Naive thymus-derived CD4-positive, alpha-beta T cell (primary cell): ENCODE measurements at places on chromosomes 3 and 15.

GRCh38 chr3:187484547-187485295 is 116.5 kb downstream of the RTP4 start:
- no peaks in the 10 kb centered on the region for H3K4me1 ChIP-seq
- no peak overlapping the region for H3K4me3 ChIP-seq
- H3K27ac ChIP-seq: no peak overlapping the region
- H3K36me3 ChIP-seq: no peaks in the 10 kb centered on the region

- H3K36me3 ChIP-seq: no peaks in the 10 kb centered on the region
- peak overlapping the region; percentile 26 for H3K4me3 ChIP-seq
- H3K27ac ChIP-seq: no peak overlapping the region
- no peak for DNase-seq
These were observed 756 bp upstream of the CAMK2N2 start for GRCh38 chr3:184261854-184262763.

GRCh38 chr3:43296565-43296964 is 10.2 kb downstream of the SNRK start:
- peak overlapping the region; percentile 53 for H3K4me3 ChIP-seq
- peak; percentile 86 for DNase-seq
- H3K36me3 ChIP-seq: no peaks in the 10 kb centered on the region
- no peaks in the 10 kb centered on the region for H3K27me3 ChIP-seq
- peak overlapping the region; percentile 89 for H3K27ac ChIP-seq

- peaks cover 6% of the 10 kb centered on the region for H3K4me1 ChIP-seq
- DNase-seq: no peak
- H3K27ac ChIP-seq: no peak overlapping the region
- H3K27me3 ChIP-seq: no peaks in the 10 kb centered on the region
- H3K36me3 ChIP-seq: no peaks in the 10 kb centered on the region
These were observed 33.6 kb downstream of the HHLA2 start for GRCh38 chr3:108329947-108330346.

GRCh38 chr3:127158614-127159229 is 34.2 kb upstream of the PRR23E start:
- DNase-seq: no peak
- H3K27ac ChIP-seq: no peak overlapping the region
- H3K4me3 ChIP-seq: no peak overlapping the region
- H3K27me3 ChIP-seq: peaks cover 5% of the 10 kb centered on the region
- H3K4me1 ChIP-seq: no peaks in the 10 kb centered on the region

- H3K4me1 ChIP-seq: no peaks in the 10 kb centered on the region
- H3K27me3 ChIP-seq: no peaks in the 10 kb centered on the region
- H3K27ac ChIP-seq: no peak overlapping the region
- no peak overlapping the region for H3K4me3 ChIP-seq
- DNase-seq: no peak
These were observed 36.1 kb downstream of the SLMAP start for GRCh38 chr3:57792198-57792597.
